ENCODE measurements at places on chromosomes 5 and 9.

GRCh38 chr9:132447346-132447745 is 37.3 kb downstream of the CFAP77 start:
- DNase-seq: no peak

- DNase-seq: no peak
Measured at GRCh38 chr9:36843964-36844363, 190.1 kb downstream of the PAX5 start.

DNA sequence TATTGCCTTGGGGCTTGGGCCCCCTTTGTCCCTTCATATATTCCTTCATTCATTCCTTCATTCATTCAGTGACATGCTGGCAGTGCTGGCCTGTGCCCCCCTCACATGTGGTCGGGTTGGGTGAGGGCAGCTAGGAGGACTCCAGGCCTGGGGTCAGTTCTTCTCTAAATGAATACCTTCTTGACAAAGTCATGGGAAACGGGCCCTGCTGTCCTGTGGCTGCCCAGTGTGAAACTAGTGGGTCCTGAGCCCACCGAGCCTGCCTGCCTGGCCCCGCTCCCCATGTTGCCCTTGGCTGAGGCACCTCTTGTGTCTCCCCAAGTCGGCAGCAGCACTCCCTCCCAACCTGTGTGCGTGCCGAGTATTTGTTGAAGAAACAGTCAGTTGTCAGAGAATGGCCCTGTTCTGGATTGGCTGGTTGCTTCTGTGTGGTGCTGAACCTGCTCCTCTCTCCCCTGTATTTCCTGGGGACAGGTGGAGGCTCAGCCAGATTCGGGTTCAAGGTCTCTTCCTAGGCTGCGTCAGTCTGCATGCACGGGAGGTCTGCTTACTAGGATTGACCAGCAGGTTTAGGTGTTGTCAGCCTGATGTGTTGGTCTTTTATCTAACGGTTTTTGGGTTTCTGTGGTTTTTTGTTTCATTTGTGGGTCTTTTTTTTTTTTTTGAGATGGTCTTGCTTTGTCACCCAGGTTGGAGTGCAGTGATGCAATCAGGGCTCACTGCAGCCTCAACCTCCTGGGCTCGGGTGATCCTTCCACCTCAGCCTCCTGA is 3.0 kb upstream of the CEL start:
- DNase-seq: no peak

- no peak for DNase-seq
Measured at GRCh38 chr9:91921371-91921770, 28.7 kb downstream of the ROR2 start.

DNA sequence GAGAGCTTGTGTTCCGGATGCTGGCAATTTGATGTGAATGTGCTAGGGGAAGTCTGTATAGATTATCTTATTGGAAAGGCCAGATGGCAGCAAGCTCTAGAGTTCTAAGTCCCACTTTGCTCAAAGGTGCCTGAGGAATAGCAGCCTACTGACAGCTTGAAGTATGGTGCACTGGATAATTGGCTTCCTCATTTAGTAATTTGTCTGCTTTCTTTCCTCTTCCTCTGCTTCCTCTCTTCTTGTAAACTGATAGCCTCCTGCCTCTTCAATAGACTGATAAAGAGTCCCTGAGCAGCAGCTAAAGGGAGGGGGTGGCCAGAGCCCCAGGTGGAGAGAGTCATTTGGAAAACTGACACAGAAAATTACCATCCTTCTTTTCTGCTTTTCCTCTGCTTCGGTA is 177.3 kb downstream of the FGF1 start:
- no peak for DNase-seq

DNA sequence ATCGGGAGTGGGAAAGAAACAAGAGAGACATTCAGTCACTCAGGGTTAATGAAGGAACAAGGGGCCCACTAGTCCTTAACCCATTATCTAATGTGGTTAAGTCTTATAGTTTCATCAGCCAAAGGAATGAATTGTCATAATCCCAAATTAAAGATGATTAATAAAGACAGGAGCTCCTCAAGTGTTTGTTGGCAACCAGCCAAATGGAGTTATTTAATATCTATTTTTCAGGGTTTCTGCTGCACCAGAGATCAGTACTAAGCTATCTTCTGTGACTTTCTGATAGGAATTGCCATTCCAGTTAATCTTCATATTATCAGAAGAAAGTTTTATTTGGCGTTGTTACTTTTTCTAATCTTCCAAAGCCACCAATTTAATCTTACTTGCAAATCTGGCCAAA is 34.0 kb upstream of the FCHO2 start:
- DNase-seq: no peak

- peak; percentile 77 for DNase-seq
Measured at GRCh38 chr5:72328172-72328571, 8.0 kb downstream of the PTCD2 start.

- no peak for DNase-seq
Measured at GRCh38 chr9:134178768-134179551, 14.6 kb upstream of the RNU6ATAC start.

GRCh38 chr5:17378346-17378997 is 119.6 kb upstream of the TAF11L2 start:
- no peak for DNase-seq
